NCI-H1048 (cell line): ENCODE measurements at places on chromosomes 2 and 18.

GRCh38 chr18:14189858-14190257 lies 57.6 kb upstream of the ZNF519 start:
- DNase-seq = no peak

- no peak for DNase-seq
Observed at GRCh38 chr2:166647935-166648334, 153.9 kb upstream of the SCN7A start.

GRCh38 chr2:46500801-46501200 lies 21.4 kb downstream of the TMEM247 start:
- no peak for DNase-seq

DNA sequence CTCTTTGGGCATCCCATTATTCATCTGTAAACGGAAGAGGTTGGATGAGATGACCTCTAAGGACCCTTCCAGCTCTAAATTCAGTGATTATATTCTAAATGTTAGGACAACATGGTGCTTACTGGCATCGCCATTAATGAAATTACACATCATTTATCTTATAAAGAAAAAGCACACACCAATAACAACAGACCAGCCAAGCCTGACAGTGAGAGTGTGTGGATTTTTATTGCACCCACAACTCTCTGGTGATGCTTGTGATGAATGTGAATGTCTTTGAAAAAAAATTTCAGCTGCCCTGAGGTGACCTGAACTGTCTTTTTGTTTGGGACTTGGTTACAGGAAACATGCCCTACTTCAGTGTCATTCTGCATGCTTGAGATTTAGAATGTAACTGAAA lies 513.3 kb upstream of the NRP2 start:
- no peak for DNase-seq

DNA sequence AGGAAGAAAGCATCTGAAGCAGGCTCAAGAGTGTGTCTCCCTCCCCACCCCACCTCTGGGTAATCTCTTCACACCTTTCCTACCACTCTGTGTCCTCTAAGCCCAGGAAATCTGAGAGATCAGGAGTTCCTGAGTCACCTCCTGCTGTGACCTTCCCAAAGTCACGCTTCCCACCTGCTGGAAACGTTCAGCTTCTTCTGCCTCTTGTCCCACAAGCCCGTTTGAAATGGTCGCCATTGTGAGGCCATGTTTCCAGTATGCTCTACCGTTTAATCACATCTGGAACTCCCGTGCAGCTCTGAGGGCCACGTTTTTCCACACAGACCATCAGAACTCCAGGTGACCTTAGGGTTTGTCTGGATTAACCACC lies 25.9 kb downstream of the GREB1 start:
- DNase-seq = no peak

- no peak for DNase-seq
Observed at GRCh38 chr2:64757126-64757525, 103.4 kb upstream of the SERTAD2 start.

DNA sequence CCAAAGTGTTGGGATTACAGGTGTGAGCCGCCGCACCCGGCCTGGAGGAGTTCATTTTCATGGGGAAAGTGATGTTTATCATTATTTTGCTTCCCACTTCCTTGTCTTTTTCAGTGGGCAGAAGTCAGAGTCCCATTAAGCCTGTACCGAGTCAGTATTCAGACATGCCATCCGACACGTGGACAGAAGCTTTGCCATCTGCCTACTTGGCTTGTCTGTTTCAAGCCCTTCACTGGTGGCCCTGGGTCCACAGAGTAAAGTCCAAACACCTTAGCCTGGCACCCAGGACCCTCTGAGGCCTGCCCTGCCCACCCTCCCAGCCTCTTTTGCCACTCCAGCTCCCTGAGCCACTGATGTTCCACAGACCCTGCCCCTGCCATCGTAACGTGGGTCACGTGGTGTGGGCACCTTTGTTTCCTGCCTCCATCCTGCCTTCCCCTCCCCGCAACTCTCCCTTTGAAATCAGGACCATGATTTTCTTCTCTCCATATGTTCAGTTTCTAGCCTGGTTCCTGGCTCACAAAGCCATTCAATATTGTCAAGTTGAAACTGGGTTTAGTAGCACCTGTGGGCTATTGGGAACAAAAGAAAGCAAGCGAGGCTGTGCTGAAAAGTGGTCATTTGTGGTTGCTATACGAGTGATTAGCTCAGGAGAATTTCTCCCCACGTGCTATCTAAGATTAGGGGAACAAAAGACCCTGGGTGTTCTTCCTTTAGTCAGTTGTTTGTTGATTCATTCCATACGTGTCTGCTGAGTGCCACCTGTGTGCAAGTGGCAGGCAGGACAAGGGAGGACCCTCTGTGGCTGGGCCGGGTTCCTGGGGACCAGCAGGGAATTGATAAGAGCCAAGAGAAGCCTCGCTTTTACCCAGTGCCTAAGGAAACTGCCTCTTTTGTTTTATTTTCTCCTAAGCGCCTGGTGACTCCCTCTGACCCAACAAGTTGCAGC lies 5.1 kb upstream of the ODC1 start:
- no peak for DNase-seq

- DNase-seq = no peak
Observed at GRCh38 chr2:170887896-170888295, 41.2 kb upstream of the GORASP2 start.
